ENCODE measurements at places on chromosomes 12 and 14.
A peak's percentile ranks its signal among the peaks of the same experiment; 100 is the strongest.

DNA sequence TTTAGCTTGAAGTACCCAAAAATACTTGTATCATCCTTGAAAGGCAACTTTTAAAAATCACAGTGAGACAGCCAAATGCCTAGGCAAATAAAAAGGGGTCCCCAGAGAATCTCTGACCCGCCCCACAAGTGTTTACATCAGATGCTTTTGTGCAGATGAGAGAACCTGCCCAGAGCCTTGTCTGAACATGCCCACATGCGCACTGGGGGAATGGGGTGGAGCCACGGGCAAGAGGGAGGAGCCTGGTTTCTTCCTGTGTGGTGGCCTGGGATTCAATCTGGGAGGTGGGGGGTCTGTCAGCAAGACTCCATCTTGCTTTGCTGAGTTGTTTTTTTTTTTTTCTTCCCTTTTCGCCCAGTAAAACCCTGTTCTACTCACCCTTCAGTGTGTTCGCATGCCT, 381.7 kb upstream of the CCDC196 start:
- DNase-seq = no peak

DNA sequence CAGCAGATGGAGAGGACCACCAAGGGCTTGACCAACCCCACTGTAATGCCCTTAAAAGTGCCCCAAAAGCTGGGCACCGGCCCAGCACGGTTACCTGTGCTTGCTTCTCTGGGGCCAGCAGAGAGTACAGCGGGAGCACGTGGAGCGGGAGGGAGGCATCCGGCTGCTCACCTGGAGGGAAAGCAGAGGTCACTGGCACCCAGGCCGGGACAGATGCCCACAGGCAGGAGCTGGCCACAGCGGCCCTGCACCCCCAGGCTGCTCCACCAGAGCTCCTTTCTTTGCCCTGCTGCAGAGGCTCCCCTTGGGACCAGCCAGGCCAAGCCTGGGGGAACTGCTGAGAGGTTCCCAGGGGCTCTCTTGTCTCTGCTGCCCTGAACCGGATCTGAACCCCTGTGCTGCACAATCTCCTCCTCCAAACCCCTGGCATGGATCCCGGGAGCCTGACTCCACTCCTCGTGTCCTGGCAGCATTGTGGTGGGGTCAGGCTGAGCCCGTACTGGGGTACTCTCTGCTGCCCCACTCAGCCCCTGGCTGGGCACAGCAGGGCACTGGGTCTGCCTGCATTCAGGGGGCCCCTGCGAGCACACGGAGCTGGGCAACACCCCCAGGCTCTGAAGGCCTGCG, 24.0 kb downstream of the DHX37 start:
- DNase-seq = peak; percentile 18

- peak; percentile 44 for DNase-seq
Observed at GRCh38 chr12:92493816-92494215, 209.0 kb upstream of the PLEKHG7 start.

GRCh38 chr12:19261773-19262172, 132.2 kb downstream of the PLEKHA5 start:
- no peak for DNase-seq

DNA sequence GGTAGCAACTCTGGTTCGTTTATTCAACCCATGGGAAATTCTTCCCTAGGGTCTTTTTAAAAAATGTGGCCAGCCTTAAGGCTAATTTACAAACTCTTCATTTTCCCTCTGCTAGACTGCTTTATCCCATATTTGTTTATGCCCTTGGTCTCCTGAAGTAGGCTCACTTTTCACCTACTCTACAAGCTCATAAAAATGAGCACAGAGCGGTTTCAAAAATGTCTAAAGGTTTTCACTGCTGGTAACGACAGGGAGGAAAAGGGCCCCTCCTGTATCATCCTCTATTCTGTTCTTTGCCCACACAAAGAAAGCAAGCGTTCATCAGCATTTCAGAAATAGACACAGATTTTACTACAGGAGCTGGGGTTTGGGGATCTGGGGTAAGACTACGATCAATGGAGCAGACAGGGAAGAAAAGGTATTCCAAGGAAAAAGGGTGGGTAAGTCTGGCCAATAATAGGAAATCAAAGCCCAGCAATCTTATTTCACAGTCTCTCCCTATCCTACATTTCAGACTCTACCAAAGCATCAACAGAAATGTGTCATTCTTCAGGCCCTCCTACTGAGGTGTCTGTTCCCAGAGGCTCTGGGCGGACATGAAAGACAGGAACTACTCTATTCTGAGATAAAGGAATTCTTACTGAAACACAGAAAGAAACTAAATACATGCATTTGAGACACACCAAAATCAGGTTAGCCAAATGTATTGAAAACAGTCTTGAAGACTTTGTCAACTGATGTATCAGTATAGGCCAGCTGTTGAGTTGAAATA, 86.4 kb downstream of the SPPL3 start:
- no peak for DNase-seq

- peak; percentile 54 for DNase-seq
Observed at GRCh38 chr14:74217672-74218448, 21.4 kb upstream of the VSX2 start.

- no peak for DNase-seq
Observed at GRCh38 chr12:97397008-97397407, 65.6 kb upstream of the RMST start.

GRCh38 chr12:690466-690865, 27.2 kb upstream of the NINJ2 start:
- no peak for DNase-seq

DNA sequence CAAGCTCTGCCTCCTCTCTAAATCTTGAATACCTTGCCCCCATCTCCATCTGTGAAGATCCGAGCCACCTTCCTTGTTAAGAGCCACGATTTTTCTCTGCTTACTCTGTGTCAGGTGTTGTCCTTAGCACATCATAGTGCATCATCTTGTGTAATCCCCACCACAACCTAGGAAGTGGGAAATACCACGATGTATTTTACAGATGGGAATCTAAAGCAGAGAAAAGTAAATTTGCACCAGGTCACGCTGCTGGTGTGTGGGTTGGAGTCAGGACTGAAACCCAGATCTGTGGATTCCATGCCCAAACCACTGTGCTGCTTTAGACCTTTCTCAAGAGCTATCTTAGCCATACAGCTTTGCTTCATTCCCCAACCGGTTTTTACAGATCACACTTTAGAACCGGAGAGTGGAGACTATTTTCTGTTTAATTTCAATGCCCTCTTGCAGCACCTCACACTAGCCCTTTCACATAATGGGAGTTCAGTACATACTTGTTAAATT, 94.6 kb downstream of the PPM1A start:
- DNase-seq = no peak

DNA sequence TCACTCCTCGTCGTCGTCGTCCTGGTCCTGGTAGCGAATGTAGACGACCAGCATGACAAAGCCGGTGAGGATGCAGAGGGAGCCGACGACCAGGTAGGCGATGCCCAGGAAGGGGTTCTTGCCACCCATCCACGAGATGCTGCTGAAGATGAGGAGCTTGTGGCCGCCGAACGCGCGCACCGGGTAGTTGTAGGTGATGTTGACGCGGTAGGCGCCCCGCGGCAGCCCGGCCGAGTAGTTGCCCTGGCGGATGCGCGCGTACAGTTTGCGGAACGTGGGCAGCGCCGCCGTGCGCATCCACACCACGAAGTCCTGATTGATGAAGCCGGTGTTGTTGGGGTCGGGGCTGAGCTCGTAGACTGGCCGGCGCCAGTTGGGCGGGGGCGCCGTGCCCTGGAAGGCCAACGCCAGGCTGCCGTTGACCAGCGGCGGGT, 1.0 kb downstream of the TMEM30B start:
- no peak for DNase-seq

- peak; percentile 22 for DNase-seq
Observed at GRCh38 chr12:105906561-105906960, 232.2 kb downstream of the NUAK1 start.

- peak; percentile 23 for DNase-seq
Observed at GRCh38 chr12:76942267-76942666, 63.4 kb upstream of the CSRP2 start.

GRCh38 chr14:24465368-24465767, 22.8 kb upstream of the SDR39U1 start:
- no peak for DNase-seq

DNA sequence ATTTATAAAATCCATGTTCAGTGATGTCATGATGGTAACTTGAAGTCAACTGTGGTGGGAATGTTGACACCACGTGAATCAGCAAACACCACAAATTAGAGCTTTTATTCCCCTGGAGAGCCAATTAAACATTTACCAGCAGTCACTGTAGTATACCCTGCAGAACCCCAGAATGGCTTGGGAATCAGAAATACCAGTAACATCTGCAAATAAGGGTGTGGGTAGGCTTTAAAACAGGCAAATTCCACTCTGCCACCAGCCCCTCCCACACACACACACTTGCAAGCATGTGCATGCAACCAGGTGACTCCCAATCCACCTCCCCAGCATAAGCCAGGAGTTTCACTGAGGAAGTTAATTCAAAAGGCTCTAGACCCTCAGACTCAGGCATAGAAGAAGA, 63.6 kb upstream of the TMEM263 start:
- DNase-seq = no peak

DNA sequence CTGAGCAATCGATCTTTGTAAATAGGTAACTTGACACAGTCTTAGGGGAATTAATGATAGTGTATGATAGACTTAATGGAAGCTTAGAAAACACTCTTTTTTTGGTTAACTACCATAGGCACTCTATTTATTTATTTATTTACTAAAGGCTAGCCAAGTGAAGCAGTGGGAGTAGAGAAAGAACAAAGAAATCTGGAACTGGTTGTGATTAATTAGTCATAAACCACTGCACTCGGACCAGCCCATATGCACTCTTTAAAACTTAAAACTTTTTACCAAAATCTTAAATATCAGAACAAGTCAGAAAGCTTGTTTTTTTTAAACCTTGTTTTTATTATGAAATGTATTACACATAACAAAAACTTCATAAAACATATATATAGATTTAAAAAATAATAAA, 49.5 kb upstream of the SRP54 start:
- no peak for DNase-seq

DNA sequence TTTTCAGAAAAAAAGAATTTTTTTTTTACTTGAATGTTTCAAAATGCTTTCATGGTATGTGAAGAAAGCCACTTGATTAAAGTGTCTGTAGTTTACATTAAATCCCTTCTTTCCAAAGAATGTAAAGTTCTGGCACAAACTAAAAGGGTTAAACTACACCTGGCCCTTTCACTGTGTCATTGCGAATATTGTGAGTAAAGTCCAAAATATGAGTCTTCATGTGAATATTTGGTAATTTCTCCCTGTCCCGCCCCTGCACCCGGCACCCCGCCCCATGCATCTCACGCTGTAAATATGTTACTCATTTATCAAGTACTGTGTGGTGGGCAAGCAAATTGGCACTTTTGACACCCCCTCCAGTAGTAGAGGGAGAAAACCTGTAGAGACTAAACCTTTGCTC, 274.7 kb downstream of the TTC6 start:
- DNase-seq = no peak

- DNase-seq = peak; percentile 72
Observed at GRCh38 chr12:55906056-55906455, 21.6 kb downstream of the PYM1 start.

DNA sequence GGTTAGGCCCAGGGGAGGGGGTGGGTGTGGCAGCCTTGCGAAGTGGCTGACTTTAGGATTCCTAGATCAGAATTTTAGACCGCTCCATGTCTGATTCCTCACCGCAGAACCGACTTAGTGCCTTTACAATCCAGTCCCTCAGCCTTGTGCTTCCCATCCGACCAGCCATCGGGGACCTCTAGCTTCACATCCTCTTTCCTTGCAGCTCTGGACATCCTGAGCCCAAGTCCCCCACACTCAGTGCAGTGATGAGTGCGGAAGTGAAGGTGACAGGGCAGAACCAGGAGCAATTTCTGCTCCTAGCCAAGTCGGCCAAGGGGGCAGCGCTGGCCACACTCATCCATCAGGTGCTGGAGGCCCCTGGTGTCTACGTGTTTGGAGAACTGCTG, 557 bp downstream of the COPS7A start:
- DNase-seq = no peak

GRCh38 chr12:88329833-88330232, 187.7 kb downstream of the TMTC3 start:
- no peak for DNase-seq

DNA sequence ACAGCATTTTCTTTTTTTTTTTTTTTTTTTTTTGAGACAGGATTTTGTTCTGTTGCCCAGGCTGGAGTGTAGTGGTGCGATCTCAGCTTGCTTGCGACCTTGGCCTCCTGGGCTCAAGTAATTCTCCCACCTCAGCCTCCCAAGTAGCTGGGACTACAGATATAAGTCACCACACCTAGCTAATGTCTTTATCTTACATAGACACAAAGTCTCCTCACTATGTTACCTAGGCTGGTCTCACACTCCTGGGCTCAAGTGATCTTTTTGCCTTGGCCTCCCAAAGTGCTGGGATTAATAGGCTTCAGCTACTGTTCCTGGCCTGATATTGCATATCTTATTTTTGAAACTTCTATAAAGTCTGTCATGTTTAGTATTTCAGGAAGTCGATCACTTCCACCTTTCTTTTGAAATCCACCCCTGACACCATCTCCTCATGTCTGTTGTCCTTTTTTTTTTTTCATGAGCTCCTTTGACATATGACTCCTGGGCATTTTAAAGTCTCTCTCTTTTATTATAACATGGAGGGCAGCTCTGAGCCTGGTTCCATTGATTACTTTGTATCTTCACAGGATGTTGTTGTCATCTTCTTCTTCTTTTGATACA, 5.9 kb upstream of the A2ML1 start:
- no peak for DNase-seq

- no peak for DNase-seq
Observed at GRCh38 chr14:101915871-101916815, 48.2 kb upstream of the DYNC1H1 start.

GRCh38 chr12:47740606-47741339, 15.5 kb upstream of the ENDOU start:
- no peak for DNase-seq

DNA sequence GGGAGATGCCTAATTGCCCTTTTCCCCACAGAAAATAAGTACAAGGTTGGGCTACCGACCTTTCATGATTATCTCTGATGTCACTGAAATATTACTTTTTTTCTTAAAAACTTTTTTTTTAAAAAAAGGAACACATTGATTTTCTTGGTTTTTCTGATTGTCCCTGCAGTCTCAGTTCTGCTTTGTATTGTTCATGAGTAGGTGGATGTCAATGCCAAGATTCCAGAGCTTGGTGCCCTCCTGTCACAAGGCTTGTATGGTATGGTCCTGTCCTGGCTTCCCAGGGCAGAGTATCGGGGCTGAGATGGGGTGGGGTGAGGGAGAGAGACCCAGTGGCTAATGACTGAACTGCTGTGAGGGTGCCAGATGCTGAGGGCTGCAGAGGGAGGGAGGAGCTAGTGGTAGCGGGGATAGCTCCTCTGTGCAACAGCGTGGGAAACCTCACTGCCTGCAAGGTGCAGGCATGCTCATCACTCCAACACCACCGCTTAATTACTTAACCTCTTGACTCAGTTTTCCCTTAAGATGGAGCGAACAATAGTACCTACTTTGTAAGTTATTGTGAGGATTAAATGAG, 4.4 kb upstream of the CTDSP2 start:
- DNase-seq = no peak

GRCh38 chr12:24840046-24840800, 108.7 kb downstream of the BCAT1 start:
- peak; percentile 44 for DNase-seq

GRCh38 chr12:129696405-129696804, 207.4 kb downstream of the TMEM132D start:
- DNase-seq = no peak

GRCh38 chr12:113697651-113698509, 226.2 kb upstream of the LHX5 start:
- no peak for DNase-seq
